ENCODE measurements at places on chromosomes 7 and 10.

DNA sequence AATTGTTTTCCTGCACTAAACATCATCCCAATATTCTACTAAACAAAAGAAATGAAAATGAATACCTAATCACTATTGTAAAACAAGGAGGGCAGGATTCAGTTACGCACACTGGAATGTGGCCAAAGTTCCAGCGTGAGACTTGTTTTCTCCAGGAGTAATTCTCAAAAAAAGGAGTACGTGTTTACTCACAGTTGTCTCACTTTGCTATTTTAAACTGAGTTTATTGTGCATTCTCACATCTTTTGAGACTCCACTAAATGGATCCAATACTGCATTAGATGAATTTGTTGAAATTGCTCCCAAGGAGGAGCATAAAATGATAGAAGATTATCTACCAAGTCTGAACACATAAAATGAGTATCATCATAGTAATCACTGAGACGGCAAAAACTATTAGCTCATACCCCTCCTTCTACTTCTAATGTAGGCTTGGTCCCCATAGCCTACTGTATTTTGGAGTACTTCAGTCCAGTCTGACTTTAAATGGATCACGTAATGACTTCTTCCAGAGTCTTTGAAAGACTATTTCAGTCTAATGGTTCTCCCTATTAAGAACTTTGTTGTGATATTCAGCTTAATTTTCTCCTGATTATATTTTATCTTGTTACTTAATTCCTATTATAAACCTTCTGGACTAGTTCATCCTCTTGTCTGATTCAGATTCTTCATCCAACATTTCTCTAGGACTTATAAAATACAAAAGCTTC is 3.8 kb downstream of the GRM3 start:
- no peak for DNase-seq

DNA sequence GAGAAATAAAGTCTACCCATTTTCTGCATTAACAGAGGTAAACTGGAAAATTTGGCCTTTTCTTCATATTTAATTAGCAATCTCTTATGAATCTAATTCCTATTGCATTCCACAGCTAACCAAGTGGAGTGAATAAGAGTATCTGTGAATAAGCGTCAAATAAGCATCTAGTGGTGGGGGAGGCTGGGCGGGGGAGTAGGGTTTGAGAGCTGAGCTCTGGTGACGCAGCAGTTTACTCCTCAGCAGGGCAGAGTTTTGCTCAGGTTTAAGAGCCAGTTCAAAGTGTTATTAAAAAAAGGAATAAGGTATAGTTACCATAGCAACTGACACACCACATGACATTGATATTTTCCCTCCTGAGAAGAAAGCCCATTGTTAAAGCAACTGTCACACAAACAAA is 1346.8 kb upstream of the CELF2 start:
- DNase-seq, result no peak

DNA sequence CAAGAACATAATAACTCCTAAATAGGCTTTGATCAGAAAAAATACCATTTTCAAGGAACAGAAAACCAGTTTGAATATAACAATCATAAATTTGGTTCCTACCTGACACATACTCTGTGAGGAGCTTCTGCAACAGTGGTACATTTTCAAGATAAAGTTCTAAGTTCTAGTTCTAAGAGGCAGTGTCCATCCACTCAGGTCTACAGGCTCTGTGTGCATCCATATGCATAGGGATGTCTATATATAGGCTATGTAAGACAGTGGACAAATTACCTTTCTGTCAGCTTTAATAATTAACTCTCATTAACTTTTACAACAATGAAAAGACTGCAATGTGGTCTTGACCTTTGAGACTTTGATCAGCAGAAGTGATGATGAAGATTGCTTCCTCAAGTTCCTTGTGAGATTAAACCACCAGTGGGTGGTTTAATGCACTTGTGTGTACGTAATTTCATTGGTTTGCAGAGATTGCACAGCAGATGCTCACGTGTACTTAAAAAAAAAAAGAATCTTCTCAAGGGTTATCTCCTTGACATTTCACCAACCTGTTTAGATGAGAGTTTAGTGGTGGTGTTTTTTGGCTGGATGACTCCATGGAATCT is at the start of gene SLC26A3:
Gene SLC26A3, minus strand, starts transcription at position 215 of the 602 bp plus-strand sequence. CDS start 8,714 bp downstream, outside the sequence.
- no peak for DNase-seq

- no peak for DNase-seq
Observed at GRCh38 chr10:115989621-115990020, 283.4 kb downstream of the GFRA1 start.

DNA sequence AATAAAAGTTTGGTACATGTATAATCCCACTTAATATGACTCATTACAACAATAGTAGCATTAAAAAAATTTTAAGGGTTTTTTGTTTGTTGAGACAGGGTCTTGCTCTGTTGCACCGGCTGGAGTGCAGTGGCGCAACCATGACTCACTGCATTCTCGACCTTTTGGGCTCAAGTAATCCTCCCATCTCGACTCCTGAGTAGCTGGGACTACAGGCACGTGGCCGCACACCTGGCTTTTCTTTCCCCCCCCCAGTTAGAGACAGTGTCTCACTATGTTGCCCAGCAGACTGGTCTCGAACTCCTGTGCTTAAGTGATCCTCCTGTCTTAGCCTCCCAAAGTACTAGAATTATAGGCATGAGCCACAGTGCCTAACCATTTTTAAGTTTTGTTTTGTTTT is 40.7 kb downstream of the KMT2C start:
- DNase-seq, result no peak

Data from aorta (tissue), 5 donors.